ENCODE measurements at places on chromosomes 16 and 17.

- DNase-seq: no peak
These were observed 166.6 kb upstream of the CIBAR2 start for GRCh38 chr16:85278839-85279238.

GRCh38 chr17:13827118-13827517 lies 225.4 kb upstream of the HS3ST3A1 start:
- no peak for DNase-seq

GRCh38 chr17:7413346-7413985 lies 5.8 kb downstream of the NLGN2 start:
- DNase-seq: no peak

DNA sequence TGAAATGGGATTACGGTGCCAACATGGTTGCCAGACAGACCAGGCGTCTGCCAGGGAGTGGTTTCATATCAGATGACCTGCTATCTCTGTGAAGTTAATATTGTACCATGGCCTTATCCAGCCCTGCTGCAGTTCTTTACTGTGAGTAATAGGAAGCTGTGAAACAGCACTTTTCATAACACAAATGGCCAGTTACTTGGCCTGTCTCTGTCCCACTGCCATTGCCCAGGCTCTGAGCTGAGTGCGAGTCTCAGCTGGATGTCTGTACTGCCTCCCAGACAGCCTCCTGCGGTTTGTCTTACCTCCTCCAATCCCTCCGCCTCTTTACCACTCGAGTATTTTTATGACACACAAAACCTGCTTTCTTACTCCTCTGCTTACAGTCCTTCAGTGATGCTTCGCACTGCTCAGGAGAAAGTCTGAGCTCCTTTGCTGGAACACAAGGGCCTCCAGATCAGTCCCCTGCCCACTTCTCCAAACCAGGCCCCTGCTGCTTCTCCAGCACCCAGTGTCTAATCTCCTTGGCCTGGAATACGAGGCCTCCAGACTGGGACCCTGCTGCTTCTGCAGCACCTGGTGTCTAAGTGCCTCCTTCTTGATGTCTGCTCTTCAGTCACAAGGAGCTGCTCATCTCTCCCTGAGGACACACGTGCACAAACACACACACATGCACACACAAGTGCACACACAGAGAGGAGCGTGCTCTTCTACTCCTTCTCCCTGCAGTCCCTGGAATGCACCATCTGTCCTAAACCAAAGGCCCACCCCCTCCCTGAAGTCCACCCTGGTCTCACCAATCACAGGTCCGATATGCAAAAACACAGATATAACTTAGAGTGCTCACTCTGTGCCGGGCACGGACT lies 17.1 kb upstream of the RHOT1 start:
- no peak for DNase-seq

GRCh38 chr16:56425439-56425832 lies at the start of gene AMFR:
TSS of gene AMFR (minus strand) at chr16:56425545. CDS start at chr16:56425327, 218 bp downstream.
- peak; percentile 87 for DNase-seq

DNA sequence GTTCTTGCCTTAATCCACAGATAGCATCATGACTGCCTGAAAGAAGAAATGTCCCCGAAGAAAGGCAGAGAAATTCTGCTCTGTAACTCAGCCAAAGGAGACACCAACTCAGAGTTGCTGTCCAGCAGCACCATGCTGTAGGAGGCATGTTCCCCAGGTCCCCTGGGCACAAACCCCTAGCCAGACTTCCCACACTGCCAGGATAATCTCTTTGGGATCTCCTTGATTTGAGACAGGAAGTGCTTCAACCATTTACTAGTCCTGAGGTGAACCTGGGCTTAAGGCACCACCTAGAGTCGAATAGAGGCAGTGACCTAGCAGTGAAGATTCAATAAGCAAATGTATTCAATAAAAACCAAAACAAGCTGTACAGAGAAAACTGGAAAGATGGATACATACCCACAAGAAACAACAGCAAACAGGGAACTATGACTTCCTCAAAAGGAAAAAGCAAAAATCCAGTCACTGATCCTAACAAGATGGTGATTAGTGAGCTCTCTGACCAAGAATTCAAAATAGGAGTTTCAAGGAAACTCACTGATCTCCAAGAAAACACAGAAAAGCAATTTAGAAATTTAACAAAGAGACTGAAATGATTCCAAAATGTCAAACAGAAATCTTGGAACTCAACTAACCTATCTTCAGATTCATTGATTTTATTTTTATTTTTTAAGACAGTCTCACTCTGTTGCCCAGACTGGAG lies 5.7 kb downstream of the OR4D2 start:
- DNase-seq: peak; percentile 25
